ENCODE measurements at places on chromosomes 4 and X.

- H3K36me3 ChIP-seq, result no peaks in the 10 kb centered on the region
- no peak for DNase-seq
- H3K27ac ChIP-seq, result no peak overlapping the region
- H3K4me1 ChIP-seq, result peaks cover 11% of the 10 kb centered on the region
- no peaks in the 10 kb centered on the region for H3K27me3 ChIP-seq
Observed at GRCh38 chr4:145719752-145720624, 40.0 kb downstream of the C4orf51 start.

DNA sequence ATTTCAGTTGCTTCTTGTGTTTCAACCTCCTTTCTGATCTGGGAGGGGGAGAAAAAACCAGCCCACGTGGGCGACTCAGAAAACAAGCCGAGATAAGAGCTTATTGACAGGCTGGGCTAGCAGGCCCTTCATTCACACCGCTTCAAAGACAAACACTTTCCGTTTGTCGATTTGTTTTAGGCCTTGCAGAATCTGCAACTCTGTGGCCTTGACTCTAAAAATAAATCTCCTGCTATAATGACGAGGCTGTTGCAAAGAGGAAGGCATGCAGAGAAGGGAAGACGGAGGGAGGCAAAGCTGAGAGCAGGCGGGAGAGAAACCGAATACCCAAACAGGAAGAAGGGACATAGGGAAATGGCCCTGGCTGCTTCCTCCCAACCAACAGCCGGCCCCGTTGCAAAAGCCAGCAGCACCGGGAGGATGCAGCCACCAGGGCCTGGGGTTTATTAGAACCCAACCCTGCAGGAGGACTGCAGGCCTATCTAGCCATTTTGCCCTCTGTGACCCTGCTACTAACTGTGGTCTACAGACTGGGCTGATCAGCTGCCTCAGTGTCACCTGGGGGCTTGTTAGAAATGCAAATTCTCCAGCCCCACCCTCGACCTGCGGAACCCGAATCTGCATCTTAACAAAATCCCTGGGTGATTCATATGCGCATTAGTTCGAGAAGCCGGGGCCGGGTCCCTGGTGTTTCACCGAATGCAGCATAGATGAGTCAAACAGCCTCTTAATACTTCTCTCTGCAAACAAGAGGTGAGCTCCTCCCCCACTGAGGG lies 325.5 kb downstream of the BCOR start:
- no peaks in the 10 kb centered on the region for H3K27me3 ChIP-seq
- DNase-seq, result no peak
- no peak overlapping the region for H3K4me3 ChIP-seq
- H3K36me3 ChIP-seq, result no peaks in the 10 kb centered on the region

- DNase-seq, result no peak
- no peak overlapping the region for H3K27ac ChIP-seq
- H3K27me3 ChIP-seq, result no peaks in the 10 kb centered on the region
- H3K4me3 ChIP-seq, result no peak overlapping the region
Observed at GRCh38 chr4:20591571-20591970, 108.7 kb upstream of the PACRGL start.

GRCh38 chr4:85778632-85779131 lies 303.7 kb downstream of the ARHGAP24 start:
- peak overlapping the region; percentile 57 for H3K27ac ChIP-seq
- no peaks in the 10 kb centered on the region for H3K36me3 ChIP-seq
- H3K4me1 ChIP-seq, result peaks cover 10% of the 10 kb centered on the region
- H3K4me3 ChIP-seq, result no peak overlapping the region
- no peak for DNase-seq

- H3K4me3 ChIP-seq, result no peak overlapping the region
- H3K36me3 ChIP-seq, result no peaks in the 10 kb centered on the region
- H3K4me1 ChIP-seq, result no peaks in the 10 kb centered on the region
- no peak for DNase-seq
- H3K27me3 ChIP-seq, result no peaks in the 10 kb centered on the region
- no peak overlapping the region for H3K27ac ChIP-seq
Observed at GRCh38 chrX:20452487-20452886, 185.8 kb upstream of the RPS6KA3 start.

- H3K27ac ChIP-seq, result no peak overlapping the region
- H3K27me3 ChIP-seq, result no peaks in the 10 kb centered on the region
- DNase-seq, result no peak
- peaks cover 81% of the 10 kb centered on the region for H3K36me3 ChIP-seq
Observed at GRCh38 chr4:128847082-128847724, 37.7 kb downstream of the JADE1 start.

- no peak overlapping the region for H3K27ac ChIP-seq
- peak overlapping the region; percentile 63 for H3K4me3 ChIP-seq
- DNase-seq, result peak; percentile 67
- peaks cover 75% of the 10 kb centered on the region for H3K27me3 ChIP-seq
- H3K4me1 ChIP-seq, result peaks cover 33% of the 10 kb centered on the region
Observed at GRCh38 chr4:2042204-2042946, 16.8 kb upstream of the NAT8L start.

All from suprapubic skin (tissue), 4 donors.